Stimulated activated CD4-positive, alpha-beta T cell treated with anti-CD3 and anti-CD28 coated beads, Interleukin-1b, Interleukin-23, amount 100 ng/mL, for 4 hours (primary cell): ENCODE measurements at places on chromosomes 1 and 21.

- no peak for DNase-seq
Measured at GRCh38 chr1:113982949-113983348, 3.7 kb downstream of the OLFML3 start.

DNA sequence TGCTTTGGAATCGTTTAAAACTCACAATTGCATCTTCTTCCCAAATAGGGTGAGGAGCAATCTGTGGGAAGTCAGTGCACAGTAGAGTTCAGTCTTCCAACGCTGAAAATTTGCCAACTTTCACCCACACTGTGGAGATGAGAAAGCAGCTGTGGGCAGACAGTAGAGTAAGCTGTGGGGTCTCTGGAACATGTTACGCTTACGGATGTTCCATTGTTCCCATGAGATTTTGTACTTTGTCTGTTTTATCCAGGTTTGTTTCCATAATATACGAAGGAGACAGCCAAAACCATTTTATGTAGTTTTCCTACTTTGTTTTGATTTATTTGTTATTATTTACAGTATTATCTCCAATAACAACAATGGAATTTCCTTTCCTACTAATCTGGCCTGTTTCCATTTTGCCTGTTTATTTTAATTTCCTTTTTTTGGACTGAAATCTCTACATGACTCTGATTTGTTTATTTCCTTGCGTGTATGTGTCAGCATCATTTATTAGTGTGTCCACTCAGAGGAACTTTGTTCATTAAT lies 65.1 kb upstream of the RGL1 start:
- DNase-seq, result no peak

- DNase-seq, result no peak
Measured at GRCh38 chr1:198177546-198177945, 20.7 kb downstream of the NEK7 start.

GRCh38 chr1:241271427-241271826 lies 85.6 kb downstream of the RGS7 start:
- DNase-seq, result no peak

DNA sequence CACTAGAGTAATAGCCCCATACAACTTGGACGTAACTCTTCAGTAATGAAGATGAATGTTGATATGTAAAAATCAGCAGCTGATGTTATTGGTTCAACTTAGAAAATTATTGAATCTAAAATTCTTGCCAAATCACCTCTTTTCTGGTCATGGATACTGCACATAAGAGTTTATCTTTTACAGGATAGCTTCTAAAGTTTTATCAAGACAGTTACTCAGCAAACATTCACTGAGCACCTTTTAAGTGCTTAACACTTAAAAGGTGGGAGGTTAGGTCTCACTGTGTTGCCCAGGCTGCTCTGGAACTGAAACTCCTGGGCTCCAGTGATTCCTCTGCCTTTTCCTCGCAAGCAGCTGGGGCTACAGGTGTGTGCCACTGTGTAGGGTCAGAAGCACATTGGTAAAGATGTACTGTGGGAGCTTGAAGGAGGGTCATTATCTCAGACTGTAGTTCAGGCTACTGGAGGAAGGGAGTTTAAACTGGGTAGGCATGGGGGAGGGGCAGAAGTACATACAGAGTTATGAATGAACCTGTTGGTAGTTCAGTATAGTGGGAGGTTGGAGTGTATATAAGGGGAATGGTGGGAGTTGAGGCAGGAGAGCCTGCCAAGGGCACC lies 2.0 kb downstream of the MPZL1 start:
- no peak for DNase-seq

DNA sequence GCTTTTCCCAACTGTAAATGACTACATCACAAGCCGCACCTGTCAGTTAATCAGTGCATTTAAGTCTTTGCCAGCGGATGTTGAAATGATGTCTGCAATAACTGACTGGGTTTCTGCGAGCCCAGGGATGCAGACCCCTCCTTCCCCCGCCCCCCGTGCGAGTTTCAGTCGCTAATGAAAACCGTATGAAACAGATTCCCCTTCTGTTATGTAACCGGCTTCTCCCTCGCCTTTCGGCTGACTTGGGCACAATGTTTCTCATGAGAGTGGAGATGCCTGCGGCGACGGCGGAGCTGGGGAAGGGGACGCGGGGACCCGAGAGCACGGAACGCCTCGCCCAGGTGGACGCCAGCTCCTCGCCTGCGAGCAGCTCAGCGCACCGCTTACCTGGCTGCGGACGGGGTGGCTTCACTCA lies 753 bp downstream of the KCNJ6 start:
- no peak for DNase-seq

GRCh38 chr1:47915677-47916353 lies 81.4 kb downstream of the TRABD2B start:
- DNase-seq, result no peak

DNA sequence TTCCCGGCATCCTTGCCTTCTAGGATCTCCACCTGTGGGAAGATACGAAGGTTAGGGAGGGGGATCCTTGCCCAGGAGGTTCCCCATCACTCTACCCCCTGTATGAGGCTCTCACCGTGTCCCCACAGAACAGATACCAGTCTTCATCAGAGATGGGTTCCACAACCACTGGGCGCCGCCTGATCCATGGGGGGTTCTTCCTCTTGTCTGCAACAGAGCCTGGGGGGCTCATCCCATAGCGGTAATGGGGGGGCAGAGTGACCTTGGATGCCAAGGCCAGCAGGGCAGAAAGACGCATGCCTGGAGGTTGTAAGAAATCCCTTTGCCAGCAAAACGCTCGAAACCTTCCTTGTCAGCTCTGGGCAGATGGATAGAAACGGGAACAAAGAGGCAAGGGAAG lies 2.5 kb downstream of the MRPL24 start:
- DNase-seq, result no peak

DNA sequence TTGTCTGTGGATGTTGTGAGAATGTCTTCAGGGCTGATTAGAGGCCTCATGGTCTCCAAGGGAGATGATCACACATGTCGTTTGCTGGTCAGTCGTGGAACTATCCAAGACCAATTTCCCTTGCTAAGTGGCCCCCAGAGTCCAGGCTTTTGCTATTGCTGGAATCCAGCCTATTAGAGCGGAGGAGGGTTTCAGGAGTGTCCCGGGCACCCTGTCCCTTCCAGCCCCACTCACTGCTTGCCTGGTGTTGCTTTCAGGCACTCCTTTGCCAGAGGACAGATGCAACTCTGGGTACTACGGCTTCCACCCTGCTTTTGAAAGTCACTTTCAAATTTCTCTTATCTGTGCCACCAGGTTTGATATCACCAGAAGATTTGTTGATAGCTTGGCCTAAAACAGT lies 149.1 kb downstream of the NOS1AP start:
- DNase-seq, result no peak

- no peak for DNase-seq
Measured at GRCh38 chr1:110176299-110176956, 26.1 kb downstream of the SLC6A17 start.

DNA sequence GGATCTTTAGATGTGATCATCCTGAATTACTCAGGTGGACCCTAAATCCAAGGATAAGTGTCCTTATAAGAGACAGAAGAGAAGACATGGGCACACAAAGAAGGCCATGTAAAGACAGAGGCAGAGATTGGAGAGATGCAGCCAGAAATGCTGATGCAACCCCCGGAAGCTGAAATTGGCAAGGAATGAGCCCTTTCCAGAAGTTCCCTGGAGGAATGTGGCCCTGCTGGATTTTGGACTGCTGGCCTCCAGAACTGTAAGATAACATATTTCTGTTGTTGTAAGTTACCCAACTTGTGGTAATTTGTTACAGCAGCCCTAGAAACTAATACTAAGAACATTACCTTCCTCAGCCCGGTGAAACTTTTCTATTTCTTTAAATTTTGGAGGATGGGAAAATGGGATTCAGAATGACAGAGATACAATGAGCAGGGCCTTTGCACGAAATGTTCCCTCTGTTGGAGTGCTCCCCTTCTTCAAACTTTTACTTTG lies 11.2 kb upstream of the PLPP3 start:
- DNase-seq, result no peak

- DNase-seq, result no peak
Measured at GRCh38 chr1:22431965-22432364, 19.7 kb upstream of the ZBTB40 start.

DNA sequence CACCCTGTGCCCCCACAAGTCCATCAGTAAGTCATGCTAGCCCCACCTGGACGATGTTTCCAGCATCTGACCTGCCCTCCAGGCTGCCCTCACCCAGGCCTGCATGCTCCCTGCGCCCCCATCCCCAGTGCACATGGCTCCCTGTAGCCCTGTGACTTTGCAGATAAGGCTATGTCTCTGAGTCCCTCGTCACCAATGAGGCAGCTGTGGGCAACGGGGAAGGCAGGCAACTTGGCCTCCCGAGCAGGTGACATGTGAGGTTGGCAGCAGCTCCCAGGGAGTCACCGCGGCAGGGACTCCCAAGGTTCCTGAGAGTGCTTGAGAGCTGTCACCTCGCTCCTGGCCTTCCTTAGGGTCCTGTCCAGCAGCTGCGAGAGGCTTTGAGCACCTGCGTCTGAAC lies 32.4 kb upstream of the AGPAT3 start:
- no peak for DNase-seq

DNA sequence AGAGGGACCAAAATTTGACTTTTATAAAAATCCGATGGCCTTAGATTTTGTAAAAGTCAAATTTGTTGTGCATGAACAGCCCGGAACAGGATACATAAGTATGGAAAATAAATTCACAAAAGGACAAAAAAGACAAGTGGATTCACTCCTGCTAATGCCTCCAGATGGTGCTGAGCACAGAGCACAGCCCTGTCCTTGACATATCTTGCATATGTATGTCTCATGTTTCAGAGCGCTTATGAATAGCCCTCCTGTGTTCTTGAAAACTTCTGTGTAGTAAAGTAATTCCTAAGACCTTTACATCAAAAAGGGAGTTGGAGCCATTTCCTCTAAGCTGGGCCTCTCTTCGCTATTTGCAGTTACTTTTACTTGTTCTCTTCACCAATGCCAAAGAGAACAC lies 110.7 kb upstream of the RAB3GAP2 start:
- DNase-seq, result no peak

GRCh38 chr1:9849691-9850441 lies 26.1 kb upstream of the CLSTN1 start:
- no peak for DNase-seq

- no peak for DNase-seq
Measured at GRCh38 chr1:228139406-228139930, 611 bp upstream of the GUK1 start.

GRCh38 chr1:119906927-119907652 lies 10.8 kb upstream of the ADAM30 start:
- no peak for DNase-seq

- no peak for DNase-seq
Measured at GRCh38 chr1:168613038-168613451, 36.6 kb downstream of the XCL1 start.

DNA sequence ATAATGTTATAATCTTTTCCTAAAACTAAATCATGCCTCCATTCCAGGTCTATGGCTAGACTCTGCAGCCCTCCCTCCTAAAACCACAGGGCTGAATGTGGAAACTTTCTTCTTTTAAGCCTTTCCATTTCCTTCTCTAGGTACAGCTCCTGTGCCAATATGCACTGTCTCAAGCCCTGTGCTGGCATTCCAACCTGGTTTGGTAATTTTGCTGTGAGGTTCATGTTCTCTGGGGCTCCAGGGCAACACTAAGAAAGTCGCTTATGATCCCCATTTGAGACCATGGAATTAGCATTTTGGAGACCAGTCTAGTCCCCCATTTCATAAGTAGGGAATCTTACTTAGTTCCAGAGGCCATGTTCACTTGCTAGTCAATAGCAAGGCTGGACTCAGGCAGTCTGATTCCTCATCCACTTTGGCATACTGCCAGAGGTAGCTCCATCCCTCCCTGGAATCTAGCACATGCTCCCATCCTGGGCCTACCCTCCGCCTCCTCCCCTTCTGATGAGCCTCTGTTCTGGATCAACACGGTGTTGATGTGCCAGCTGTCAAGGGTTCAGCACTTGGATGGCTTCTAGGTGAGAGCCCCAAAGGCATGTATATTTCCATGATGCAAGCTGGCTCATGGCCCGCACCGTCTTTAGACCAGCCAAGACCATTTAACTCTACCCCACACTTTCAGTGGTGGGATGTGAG lies 36.5 kb downstream of the ZMYND12 start:
- no peak for DNase-seq

DNA sequence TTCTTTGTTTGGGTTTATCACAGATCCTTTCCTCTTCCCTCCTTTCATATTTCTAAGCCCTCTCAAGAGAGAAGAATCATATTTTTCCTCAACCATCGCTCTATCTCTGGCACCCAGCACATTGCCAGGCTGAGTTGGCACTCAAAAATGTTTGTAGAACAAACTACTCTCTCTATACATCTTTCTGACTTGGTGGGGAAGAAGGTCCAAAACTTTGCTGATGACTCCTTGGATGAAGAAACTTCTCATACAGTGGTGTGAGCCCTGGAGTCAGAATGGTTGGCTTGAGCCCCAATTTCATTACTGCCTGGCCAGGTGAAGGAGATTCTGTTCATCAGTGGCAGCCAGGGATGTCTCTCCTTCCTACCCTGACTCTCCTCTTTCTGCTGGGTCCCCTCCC lies 11.9 kb downstream of the ALX3 start:
- no peak for DNase-seq

- no peak for DNase-seq
Measured at GRCh38 chr1:177945943-177946650, 23.8 kb downstream of the SEC16B start.

DNA sequence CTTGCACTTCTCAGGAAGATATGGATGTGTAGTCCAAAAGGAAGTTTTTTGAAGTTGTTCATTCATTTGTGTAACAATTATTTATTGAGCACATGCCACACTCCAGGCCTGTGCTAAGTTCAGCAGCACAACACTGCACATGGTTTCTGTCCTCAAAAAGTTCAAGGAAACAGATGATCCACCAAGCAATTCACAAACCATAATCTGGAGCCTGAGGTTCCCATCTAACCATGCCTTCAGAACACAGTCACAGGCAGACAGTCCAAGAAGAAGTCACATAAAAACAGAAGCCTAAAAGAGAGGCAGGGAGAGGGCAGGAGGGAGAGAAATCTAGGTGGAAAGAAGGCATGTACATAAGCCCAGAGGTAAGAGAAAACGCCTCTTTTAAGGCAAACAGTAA lies 1.9 kb downstream of the CD48 start:
- DNase-seq, result no peak

- peak; percentile 76 for DNase-seq
Measured at GRCh38 chr1:89483010-89483756, 41.4 kb upstream of the LRRC8B start.

- DNase-seq, result peak; percentile 12
Measured at GRCh38 chr21:46183910-46184624, at the start of gene SPATC1L. Gene SPATC1L (minus strand): TSS chr21:46184459. CDS start chr21:46182816, 1,643 bp downstream.

DNA sequence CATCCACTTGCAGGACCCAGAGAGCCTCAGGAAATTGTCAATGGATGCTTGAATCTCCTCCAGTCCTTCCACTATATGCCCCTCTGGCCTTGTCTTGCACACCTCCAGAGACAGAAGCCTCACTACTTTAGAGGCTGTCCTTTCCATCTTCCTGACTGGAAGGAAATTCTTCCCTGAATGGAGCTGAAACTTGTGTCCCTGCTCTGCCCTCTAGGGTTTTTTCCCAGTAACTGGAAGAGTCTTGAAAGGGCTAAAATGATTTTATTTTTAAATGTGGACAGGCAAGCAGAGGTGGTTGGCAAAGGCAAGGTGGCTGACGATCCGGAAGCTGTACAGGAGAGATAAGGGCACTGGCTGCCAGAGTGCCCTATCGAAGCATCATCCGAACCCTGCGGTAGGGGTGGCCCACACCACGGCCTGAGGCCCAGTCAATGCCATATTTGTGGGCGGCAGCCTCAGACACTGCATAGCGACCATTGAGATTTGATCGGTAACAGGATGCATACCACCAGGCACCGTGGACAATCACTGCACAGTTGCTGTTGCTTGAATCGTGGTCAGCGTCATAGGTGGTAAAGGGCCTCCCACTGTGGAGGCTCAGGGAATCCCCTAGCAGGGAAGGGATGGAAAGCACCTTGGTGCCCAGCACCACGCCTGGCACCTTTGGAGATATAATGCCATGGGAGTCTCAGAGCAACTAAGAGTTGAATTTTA lies 2.3 kb upstream of the MAP3K6 start:
- no peak for DNase-seq
